B cell (primary cell): ENCODE measurements at places on chromosomes 12 and 14.

DNA sequence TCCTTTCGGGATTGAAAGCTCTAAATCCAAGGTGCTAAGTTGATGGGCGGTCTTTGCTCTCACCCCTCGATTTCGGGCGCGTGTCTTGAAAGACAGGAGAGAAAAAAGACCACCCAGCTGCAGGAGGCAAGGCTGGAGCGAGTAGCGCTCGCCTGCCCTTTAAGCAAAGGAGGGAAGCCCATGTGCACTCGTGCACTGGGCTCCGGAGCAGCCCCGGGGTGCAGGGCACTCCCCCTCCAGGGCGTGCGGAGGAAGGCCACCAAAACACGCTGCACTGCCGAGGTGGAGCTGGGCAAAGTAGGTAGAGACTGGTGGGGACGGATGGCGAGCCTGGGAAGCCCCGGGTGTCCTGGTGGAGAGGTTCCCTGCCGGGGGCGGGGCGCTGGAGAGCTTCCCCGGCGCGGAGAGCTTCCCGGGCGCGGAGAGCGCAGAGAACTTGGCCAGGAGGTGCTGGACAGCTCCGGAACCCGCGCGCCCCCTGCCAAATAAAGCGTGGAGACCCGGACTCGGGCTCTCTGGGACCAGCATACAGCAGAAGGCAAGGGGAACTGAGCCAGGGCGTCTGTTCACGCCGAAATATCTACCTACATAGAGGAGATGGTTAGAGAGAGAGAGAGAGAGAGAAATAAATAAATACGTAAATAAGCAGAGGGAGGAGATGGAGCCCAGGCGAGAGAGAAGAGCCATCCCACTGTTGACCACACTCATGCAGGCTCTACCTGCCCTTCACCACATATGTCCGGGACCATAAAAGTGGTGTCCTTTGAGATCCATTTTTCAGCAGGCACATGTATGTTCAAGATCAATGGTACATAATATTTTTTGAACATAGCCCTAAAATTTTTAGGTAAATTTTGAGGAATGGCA is 662 bp upstream of the NELL2 start:
- DNase-seq: peak; percentile 27

DNA sequence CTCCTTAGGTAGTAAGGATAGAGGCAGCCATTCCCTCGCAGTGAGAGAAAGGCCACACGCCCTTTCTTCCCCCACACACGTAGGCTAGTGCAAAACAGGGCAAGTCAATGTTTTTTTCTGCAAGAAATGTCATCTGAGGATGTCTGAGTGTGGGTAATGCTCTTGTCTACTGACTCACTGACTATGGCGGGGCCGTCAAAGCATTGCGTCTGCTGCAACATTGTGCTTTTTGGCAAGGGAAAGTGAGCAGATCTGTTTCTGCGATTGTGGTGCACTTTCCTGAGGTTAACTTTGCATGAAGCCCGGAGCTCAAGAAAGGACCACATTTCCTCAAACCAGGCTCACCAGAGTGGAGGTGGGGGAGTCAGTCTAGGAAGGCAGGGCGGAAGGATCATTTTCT is 181.6 kb upstream of the GZMB start:
- DNase-seq: no peak

- no peak for DNase-seq
These were observed 68.5 kb downstream of the FBXO34 start for GRCh38 chr14:55339770-55340169.

DNA sequence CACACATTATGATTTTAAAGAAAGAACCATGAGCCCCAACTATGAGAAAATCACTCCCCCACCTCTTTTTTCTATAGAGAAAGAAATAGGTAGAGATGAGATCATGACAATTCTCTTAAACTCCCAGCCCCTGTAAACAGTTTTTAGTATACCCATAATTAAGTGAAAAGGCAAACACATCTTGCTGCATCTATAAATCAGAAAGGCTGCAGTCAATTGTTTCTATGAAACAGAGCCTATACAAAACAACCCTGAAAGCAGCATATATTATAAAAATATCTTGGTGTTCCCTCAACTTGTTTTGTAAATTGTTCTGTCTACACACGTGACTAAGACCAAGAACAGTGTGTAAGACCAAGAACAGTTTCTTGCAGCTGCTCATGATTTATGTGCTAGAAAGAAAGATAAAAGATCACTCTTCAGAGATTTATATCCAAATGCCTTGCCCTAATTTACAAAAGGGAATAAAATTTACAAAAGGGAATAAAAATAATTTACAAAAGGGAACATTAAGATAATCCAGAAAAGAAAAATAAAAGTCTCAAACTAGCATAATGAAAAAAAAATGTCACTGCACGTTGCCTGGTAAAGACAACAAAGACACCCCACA is 4.8 kb downstream of the KITLG start:
- DNase-seq: no peak

GRCh38 chr12:95538656-95539055 is 12.6 kb downstream of the USP44 start:
- no peak for DNase-seq

DNA sequence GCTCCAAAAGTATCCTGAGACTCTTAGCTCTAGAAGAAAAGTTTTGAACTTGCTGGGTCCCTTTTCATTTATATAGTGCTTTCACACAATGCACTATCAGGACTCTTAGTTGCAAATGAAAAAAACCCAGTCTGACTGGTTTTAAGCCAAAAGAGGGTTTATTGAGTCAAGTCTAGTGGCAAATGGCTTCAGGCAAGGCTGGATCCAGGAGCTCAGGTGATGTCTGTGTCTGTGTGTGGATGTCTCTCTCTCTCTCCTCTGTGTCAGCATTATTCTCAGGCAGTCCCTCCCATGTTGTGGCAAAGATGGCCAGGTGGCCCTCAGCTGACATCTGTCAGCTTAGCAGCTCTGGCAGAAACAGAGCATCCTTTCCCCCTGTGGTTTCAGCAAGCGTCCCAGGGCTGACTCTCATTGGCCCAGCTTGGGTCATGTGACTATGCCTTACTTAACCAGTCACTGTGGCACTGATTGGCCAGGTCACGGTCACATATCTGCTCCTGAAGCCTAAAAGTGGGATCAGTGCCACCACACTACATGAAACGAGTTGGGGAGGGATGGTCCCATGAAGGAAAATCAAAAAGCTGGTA is 6.2 kb downstream of the TMEM120B start:
- no peak for DNase-seq

DNA sequence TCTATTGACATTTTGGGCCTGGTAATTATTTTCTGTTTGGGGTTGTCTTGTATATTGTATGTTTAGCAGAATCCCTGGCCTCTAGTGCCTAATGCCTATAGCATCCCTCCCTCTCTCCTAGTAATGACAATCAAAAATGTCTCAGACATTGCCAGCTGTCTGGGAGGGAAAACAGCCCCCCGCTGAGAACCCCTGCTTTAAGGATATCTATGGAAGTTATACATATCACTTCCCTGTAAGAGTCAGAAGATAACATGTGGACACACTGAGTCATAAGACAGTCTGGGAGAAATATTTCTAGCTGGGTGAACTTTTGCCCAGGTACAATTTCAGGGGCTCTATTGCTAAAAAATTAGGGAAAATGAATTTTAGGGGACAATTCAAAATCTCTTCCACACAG is 255.0 kb downstream of the PAWR start:
- no peak for DNase-seq

DNA sequence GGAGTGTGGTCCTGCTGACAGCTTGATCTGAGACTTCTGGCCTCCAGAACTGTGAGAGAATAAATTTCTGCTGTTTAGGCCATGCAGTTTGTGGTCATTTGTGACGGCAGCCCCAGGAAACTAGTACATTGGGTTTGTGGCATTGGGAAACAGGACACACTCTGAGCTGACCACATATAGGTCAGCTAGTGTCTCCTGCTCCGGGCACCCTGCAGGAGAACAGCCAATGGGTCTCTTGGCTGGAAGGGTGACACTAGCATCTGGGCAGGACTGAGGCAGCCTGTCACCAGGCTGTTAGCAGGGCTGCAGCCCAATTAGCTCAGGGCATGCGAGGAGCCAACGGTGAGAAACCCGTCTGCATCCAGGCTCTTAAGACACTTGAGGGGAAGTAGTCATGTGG is 83.2 kb downstream of the PITPNM2 start:
- DNase-seq: no peak

GRCh38 chr14:69154779-69155178 is 1.9 kb upstream of the DCAF5 start:
- DNase-seq: peak; percentile 28

GRCh38 chr12:93379981-93380361 is 2.2 kb downstream of the NUDT4 start:
- DNase-seq: no peak

GRCh38 chr12:50980545-50980944 is 28.2 kb downstream of the HIGD1C start:
- no peak for DNase-seq

DNA sequence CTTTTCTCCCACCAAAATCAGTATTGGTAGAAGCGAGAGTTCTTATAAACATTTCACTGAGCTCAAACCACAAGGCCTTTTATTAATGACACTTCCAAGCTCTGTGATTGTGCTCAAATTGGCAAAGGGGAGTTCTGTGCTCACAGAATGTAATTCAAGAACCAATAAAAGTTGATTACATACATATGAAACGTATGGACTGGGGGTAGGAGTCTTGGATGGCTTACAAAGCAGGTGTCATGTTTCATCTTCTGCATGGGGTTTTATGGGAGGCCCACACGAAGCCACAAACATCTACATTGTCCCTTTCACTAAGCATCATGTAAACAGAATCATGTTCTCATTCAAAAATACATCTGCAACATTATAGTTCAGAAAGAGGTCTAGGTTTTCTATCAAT is 828.3 kb downstream of the VRK1 start:
- DNase-seq: no peak

- no peak for DNase-seq
These were observed 53.9 kb upstream of the NCOR2 start for GRCh38 chr12:124621296-124621660.

GRCh38 chr14:82776958-82777357 is 1243.3 kb upstream of the SEL1L start:
- no peak for DNase-seq

DNA sequence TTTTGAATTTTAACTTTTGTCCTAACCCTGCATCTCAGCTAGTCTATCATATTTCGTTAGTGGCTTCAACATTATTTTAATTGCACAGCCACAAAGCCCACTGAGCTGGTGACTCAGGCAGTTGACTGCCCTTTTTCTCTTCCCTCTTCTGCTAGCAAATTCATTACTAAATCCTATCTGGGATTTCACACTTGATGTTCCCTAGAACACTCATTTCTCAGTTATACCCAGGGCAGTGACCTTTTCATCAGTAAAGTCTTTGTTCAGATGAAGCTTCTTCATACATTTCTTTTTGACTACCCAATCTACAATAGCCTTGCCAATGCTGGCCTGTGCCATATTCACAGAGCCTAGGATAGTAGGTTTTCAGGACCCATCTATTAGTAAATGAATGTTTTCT is 107.0 kb downstream of the ATXN7L3B start:
- DNase-seq: no peak

DNA sequence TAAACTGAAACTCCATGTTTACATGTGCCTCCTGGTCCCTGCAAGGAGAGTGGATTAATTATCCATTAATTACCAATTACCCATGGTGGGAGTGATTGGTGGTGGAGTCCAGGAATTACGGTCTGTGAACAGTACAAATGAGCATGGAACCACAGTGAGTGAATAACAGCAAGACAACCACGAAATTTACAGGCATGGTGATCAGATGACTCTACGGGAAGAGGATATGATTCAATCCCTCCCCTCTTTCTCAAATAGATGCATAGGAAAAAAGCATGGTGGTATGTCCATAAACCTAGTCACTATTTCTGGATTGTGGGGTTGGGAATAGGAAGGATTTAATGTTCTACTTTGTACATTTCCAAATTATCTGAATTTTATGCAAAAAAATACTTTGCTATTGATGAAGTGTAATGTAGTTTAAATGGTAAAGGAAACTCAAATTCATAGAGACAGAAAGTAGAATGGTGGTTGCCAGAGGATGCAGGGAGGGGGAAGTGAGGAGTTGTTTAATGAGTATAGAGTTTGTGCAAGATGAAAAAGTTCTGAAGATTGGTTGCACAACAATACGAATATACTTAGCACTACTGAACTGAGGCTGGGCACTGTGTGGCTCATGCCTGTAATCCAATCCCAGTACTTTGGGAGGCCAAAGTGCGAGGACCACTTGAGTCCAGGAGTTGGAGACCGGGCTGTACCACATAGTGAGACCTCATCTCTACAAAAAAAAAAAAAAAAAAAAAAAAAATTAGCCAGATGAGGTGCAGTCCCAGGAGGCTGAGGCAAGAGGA is 41.2 kb upstream of the C12orf75 start:
- no peak for DNase-seq

DNA sequence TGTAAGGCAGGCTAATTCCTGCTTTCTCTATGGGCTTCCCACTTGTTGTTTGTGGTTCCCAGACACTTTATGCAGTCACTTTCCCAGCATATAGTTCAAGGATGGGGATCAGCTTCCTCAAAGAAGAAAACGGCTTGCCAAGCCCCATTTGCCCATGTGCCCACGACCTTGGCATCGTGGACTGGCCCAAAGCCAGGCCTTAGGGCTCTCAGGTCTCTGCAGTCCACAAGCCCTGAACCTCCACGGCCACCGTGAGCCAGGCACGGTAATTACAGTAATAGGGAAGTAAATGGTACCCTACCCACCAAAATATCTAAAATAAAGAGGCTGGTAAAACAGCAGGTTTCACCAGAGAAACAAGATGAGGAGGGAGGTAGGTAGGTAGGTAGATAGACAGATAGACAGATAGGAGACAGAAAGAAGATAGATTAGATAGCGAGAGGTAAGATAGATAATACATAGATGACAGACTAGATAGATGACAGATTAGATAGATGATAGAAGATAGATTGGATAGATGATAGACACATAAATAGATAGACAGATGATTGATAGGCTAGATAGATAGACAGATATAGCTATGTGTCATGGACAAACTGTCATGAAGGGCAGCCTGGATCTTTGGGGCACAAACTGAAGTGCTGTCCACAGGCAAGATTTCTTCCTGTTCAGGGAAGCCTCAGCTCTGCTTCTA is 163.1 kb downstream of the SLC15A4 start:
- no peak for DNase-seq
